ENCODE measurements at places on chromosomes 1 and 21.

- no peak for DNase-seq
Observed at GRCh38 chr21:29499734-29500343, 201.1 kb downstream of the BACH1 start.

DNA sequence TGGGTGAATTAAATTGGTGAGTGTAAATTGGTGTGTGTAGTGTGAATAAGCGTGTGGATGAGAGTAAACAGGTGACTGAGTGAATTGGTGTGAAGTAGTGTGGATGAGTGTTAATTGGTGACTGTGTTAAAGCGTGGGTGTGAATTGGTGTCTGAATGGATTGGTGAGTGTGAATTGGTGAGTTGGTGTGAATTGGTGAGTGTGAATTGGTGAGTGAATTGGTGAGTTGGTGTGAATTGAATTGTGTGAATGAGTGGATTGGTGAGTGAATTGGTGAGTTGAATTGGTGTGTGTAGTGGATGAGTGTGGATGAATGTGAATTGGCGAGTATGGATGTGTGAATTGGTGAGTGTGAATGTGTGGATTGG is 8.3 kb downstream of the AURKAIP1 start:
- no peak for DNase-seq

- DNase-seq = no peak
Observed at GRCh38 chr1:241532864-241533263, 686 bp downstream of the KMO start.

- peak; percentile 46 for DNase-seq
Observed at GRCh38 chr1:66278260-66279021, 255.5 kb upstream of the SGIP1 start.

- DNase-seq = no peak
Observed at GRCh38 chr21:42182713-42183371, 36.1 kb upstream of the ABCG1 start.

DNA sequence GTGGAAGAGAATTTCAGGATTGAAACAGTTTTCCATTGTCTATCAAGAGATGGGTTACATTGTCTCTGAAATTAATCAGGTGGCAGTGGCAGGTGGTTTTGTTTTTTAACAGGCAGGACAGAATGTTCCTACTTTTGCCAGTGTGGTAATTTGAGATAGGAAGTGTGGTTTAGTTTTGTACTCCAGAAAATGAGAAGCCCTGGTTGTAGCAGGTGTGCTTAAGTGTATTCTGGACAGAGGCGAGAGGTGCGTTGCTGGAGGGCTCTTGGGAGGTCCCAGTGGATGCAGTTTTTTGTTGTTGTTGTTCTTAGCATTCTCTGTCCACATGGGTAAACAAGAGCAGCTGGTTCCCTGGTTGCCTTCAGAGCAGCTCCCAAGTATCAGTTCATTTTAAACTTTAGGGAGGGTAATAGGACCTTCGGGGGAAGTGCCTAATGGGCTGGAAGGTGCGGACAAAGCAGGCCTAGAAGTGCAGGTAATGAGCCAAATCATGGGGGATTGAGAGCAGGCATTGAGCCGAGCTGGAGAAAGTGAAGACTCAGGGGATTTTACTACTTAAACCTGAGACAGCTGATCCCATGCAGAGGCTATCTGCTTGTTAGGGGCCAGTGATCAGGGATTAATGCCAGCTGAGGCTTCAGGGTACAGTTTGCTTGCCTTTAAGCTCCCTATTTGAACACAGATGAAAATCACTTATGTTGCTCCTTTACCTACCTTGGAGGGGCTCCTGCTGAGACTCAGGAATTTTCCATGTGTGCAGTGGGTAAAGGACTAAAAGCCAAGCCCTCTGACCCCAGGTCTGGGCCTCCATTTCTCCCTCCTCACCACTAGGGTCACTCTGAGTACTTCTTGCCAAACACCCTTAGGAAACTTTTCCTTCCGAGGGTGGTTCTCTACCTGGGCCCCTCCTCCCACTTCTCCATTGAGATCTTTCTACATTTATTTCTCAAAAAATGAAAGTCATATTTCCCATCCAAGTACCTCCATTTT is 6.1 kb downstream of the PFKFB2 start:
- DNase-seq = no peak

DNA sequence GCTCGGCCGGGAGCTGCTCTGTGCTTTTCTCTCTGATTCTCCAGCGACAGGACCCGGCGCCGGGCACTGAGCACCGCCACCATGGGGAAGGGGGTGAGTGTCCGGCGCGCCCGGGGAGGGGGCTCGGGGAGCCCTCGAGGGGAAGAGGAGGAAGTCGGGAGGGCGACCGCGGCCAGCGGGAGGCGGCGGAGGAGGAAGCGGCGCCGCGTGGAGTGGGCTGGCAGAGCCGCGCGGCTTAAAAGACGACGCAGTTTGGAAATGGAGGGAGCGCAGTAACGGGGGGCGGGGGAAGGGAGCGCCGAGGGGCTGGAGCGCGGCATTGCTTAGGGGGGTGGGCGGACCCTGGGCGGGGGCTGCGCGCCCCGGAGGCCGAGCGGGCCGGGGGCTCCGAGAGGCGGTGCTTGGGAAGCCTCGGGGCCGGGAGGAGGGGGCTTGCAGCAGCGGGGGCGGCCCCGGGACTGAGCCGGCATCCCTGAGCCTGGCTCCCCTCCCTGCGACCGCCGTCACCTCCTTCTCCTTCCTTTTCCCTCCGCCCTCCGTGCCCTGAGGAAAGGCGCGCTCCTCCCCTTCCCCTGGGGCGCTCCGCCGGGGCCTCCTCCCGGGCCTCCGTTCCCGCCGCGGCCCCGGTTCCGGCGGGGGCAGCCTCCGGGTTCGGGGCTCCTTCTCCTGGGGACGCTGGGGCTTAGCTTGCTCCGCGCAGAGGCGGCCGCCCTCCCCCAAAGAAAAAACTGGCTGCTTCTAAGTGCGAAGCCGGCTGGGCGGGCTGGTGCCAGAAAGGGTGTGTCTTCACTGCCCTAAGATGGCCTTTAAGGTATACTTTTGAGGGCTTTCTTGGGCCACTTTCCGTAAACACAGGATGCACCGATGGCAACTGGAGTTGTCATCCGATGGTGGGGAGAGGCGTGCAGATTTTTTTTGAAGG is 648 bp downstream of the ATP1A1 start:
- DNase-seq = no peak

DNA sequence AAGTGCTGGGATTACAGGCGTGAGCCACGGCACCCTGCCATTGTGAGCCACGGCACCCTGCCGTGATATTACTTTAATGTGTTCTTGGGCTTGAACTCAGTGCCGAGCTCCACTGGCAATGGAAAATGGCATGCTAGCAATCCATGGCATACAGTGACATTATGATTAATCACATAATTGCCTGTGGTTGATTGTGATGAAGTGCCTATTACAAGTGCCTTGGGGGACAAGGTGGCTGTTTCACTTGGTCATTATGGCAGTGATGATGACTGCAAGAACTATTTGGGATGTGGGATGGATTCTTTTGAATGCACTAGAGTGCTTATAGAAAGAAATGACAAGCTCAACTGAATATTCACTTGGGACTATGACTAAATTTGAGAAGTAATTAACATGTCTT is 22.3 kb upstream of the HPCAL4 start:
- no peak for DNase-seq

- DNase-seq = no peak
Observed at GRCh38 chr1:35603468-35603867, 30.4 kb downstream of the TFAP2E start.

DNA sequence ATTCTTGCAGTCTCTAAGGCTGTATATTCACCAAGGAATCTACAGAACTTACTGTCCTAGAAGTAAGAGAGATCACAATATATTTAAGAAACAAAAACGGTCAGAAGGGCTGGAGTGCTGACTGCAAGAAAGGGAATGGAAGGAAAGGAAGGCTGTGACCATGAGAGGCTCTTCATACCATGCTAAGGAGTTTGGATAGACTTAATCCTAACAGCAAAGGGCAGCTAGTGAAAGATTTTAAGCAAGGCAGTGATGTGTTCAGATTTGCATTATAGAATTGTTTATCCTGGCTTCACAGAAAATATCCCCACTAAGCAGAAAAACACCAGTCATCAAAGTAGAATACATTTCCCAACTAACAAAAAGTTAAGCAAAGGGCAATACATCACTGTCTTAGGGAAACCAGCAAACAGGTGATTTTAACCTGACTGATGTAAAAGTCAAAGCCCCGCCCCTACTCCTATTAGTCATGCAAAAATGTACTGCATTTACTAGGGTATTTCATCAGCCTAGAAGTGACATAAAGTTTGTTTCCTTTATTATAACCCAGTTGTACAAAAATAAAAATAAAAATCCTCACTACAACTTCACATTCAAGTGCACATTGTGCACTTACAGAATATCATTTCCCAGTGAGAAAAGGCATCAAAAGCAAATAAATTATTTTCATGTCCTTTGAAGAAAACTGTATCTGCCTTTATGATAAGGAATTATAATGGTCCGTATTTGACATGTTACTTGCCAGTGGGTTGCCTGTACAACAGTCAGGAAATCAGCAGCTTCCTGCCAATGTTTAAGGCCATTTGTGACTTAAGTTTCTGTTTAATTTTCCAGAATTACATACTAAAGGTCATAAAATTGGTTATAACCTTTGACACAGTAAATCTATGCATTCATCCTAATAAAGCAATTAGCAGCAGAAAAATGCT is 17.2 kb downstream of the JAK1 start:
- DNase-seq = no peak

- DNase-seq = no peak
Observed at GRCh38 chr21:40547906-40548513, 298.9 kb downstream of the DSCAM start.

- DNase-seq = no peak
Observed at GRCh38 chr1:210597555-210598134, 268.9 kb downstream of the HHAT start.

DNA sequence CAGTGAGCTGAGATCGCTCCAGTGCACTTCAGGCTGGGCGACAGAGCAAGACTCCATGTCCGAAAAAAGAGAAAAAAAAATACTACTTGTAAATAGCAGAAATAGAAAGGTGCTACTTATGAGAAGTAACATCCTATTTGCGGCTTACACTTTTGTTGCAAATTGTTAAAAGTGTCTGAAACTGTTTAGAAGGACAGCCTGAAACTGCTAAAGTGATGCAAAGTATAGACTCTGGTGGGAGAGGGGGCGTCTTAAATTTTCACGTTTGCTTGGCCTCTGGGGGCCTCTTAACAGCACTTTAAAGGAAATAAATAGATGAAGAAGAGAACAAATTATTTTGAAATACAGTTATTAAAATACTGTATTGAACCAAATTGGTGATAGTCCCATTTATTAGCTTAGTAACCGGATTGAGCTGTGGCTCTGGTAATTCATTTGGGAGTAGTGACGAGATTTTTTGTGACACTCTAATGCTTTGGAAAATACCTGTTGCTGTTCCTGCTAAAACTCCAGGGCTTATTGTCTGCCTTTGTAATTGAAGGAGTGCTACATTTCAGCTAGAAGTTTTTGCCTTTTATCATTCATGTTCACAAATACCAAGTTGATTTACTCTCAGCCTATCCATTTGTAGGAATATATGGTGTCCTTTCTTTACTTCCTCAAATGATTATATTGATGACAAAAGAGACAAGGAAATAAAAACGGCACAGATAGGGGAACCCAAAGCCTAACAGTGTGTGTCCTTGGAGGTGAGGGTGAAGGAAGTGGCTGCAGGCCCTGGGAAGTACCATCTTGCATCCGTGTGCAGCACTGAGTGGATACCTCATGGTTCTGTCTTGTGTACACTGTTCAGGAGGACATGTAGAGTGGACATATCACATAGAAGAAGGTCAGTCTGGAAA is 6.2 kb downstream of the PKNOX1 start:
- no peak for DNase-seq

- no peak for DNase-seq
Observed at GRCh38 chr1:72759486-72759885, 477.1 kb upstream of the NEGR1 start.

DNA sequence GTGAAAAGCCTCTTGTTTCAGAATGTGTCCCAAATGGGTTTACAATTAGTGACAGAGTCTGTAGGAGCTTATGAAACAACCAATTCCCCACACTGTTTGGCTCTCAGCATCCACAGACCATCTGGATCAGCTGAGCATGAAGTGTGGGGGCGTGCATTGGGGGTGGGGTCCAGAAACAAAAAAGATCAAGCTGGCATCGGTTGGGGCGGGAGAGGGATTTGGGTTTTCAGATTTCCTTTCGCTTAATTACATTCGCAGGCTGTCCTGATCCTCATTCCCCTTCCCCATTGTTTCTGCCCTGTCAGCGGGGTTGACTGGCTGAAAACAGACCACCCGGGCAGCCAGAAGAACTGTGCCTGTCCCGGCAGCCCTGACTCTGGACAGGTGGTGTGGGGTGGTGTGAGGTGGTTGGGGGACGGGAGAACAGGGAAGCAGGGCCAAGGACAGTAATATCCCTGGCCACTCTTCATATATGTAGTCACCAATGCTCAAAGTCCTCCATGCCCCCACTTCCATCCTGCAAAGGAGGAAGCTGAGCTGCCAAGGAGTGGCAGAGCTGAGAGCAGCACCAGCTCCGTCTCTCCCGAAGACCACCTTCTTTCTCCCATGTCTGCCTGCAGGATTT is 92.0 kb downstream of the IER5 start:
- DNase-seq = no peak

DNA sequence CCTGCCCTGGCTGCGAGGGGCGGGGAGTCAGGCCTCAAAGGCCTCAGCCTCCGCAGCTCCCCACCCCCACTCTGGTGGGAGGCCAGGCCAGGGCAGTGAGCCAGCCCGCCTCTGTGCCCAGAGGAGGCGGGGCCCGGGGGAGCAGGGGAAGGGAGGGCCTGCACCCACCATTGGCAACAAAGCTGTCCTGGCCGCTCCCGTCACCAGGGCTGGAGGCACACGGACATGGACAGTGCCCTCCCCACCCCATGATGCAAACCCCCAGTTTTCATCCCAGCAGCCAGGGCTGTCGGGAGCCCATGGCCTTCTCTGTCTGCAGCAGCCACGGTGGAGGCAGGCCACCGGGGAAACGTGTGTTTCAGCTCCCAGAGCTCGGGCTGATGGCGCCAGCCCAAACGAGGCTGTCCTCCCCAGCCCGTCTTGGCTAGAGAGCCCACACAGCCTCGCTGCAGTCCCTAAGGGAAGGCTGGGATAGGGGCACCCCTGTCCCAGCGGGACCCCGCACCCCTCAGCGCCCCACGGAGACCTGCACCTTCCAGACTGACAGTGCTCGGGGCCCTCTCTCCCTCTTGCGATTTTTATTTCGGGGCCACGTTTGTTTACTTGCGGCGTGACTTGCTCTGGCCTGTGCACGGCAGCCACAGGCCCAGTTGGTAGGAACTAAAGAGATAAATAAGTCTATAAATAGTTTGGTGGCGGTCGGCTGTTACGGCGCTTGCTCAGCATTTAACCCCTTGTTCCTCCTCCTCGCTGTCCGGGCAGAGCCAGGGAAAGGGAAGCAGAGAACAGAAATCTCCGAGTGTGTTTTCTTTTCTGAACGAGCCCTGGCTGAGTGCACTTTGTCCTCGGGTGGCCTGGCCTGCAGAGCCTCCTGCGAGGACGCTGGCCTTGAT is 101.8 kb downstream of the PRDM16 start:
- DNase-seq = no peak

DNA sequence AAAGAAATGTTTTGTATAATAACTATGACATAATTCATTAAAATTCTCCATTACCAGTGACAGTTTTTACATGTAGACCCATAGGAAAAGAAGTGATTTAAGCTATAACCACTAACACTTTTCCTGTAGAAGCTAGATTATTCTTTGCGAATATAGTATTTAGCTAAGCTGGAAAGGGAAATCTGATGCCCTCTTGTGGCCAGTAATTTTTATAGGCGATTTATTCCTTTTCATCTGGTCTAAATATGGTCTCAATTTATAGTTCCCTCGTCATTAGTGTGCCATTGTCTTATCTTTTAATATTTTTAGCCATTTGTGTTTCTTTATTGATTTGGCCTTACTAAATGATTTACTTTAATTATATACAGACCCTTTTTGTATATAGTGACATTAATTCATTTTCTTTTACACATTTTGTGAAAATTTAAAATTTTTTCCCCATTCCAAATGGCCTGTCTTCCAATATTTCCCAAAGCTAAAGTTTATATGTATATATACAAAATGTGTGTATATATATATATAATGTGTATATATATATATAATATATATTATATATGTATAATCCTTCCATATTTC is 26.7 kb downstream of the BTG3 start:
- no peak for DNase-seq

Measured in GM12864 (cell line).